ENCODE measurements at places on chromosomes 1 and 21.

GRCh38 chr1:11157394-11157793, 31.8 kb upstream of the ANGPTL7 start:
- DNase-seq, result no peak

DNA sequence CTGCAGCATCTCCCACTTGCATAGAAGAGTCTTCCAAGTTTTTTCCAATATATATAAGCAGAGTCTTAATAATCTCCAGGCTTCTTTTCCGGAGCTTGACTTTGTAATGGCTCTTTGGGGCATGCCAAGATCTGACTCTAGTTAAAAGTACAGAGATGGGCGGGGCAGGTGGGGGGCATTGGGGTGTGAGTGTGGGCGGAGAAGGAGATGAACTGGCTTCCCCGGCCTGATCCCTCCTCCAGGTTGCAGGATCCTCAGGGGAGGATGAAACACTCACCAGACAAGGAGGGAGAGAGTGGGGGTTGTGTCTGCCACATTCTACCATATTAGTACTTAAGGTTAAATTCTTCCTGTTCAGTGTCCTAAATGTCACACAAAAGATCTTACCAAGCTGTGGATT, 23.0 kb downstream of the S100A10 start:
- no peak for DNase-seq

- no peak for DNase-seq
Observed at GRCh38 chr1:91697416-91697815, 188.5 kb downstream of the TGFBR3 start.

GRCh38 chr1:184023171-184023570, 14.4 kb downstream of the COLGALT2 start:
- DNase-seq, result no peak

DNA sequence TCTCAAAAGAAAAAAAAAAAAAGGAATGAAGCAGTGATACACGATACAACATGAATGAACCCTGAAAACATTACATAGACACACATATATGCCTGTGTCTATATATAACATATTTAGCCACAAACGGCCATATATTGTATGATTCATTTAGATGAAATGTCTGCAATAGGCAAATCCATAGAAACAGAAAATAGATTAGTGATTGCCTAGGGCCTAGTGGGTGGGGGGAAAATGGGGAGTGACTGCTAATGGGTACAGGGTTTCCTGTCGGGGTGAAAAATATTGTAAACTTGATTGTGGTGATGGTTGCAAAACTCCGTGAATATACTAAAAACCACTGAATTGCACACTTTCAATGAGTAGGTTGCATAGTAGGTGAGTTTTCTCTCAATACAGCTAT, 6.0 kb upstream of the H6PD start:
- no peak for DNase-seq

- DNase-seq, result no peak
Observed at GRCh38 chr1:22050330-22050729, 2.2 kb upstream of the CDC42 start.

All from stimulated activated CD4-positive, alpha-beta T cell treated with anti-CD3 and anti-CD28 coated beads, Interleukin-1b, Interleukin-23, amount 100 ng/mL, for 1 hour (primary cell).